ENCODE measurements at places on chromosomes 16 and 17.

- DNase-seq: no peak
Measured at GRCh38 chr17:73610331-73610911, 33.8 kb downstream of the SDK2 start.

DNA sequence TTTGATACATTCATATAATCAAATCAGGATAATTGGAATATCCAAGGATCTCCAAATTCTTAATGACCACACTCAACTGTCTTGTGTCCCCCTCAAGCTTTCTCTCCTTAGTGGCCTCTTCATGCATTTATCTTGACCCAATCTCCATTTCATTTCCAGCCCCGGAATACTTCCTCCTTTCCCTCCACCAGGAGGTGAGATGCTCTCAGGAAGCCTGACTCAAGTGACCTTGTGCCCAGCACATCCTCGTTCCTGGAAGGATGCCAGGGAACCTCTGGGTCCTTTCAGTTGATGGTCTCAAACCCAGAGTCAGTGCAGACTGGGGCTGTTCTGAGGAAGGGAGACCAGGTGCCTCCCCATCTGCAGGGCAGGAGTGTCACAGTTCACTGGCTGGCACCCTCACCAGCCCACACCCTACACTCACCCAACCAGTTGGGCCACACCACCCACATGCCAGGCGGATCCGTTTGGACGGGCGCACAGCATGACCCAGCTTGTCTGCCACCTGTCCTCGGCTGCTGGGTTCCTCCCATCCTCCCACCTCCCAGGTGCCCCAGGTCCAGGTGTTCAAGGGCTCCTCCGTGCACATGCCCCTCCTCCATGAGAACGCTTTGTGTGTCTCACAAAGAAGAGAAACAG is 14.0 kb upstream of the EMP2 start:
- DNase-seq: no peak

GRCh38 chr17:65564793-65565192 is 3.3 kb upstream of the AXIN2 start:
- no peak for DNase-seq

- DNase-seq: no peak
Measured at GRCh38 chr17:49190932-49191331, 19.4 kb downstream of the GNGT2 start.

DNA sequence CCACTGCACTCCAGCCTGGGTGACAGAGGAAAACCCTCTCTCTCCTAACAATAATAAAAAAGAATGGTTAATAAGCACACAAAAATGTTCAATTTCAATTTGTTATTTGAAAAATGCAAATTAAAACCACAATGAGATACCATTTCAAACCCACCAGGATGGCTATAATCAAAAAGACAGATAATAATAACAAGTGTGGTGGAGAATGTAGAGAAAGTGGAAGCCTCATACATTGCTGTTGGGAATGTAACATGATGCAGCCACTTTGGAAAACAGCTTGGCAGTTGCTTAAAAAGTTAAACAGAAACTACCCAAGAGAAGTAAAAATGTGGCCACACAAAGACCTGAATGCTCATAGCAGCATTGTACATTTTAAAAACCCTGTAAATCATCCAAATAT is 51.8 kb upstream of the MAP3K14 start:
- no peak for DNase-seq

DNA sequence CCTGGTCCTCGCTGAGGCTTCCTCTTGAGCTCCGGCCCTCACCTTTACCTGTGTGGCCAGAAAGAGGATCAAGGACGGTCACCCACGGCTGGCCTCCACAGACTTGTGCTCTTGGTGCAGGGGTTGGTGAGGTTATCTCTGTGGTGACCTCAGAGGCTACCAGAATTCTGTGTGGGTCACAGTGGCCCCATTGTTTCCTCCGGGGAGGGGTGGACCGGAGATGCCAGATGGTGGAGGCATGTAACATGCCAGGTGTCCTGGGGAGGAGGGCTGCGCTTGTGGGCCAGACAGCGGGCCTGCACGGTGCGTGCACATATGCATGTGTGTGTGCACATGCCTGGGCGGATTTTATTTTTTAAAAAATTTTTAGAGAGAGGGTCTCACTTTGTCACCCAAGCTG is 6.3 kb downstream of the SGCA start:
- no peak for DNase-seq

DNA sequence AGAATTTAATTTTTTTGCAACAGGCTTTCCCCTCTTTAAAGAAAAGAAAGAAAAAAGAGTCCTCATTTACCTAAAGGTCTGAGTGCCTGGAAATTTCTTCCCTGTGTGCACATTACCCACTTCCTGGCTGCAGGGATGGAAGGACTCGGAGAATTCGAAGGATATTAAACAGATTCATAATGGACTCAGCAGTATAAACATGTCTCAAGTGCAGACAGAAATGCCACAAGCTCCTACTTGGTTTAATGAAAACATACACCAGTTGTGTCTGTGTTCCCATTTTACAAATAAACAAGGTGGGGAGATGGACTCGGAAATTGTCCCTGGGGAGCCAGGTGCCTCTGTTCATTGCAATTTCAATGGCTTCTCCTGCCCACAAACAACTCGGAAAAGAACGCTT is 47.2 kb downstream of the MEOX1 start:
- DNase-seq: no peak

DNA sequence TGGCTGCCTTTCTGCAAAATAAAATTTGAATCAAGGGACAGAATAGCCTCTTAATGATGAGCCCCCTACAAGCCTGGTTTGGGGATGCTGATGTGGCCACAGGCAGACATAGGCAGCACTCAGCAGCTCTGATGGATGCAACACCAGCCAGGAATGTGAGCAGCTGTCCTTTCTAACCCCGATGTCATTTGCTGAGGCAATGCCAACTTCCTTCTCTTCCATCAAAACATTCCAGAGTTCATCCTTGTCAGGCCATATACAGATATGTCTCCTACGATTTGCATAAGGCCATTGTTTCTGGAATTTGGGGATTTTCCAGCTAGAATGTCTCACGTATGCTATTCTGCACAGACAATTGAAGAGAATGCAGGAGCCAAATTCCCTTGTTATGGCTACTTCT is 52.1 kb upstream of the MYOCD start:
- no peak for DNase-seq

DNA sequence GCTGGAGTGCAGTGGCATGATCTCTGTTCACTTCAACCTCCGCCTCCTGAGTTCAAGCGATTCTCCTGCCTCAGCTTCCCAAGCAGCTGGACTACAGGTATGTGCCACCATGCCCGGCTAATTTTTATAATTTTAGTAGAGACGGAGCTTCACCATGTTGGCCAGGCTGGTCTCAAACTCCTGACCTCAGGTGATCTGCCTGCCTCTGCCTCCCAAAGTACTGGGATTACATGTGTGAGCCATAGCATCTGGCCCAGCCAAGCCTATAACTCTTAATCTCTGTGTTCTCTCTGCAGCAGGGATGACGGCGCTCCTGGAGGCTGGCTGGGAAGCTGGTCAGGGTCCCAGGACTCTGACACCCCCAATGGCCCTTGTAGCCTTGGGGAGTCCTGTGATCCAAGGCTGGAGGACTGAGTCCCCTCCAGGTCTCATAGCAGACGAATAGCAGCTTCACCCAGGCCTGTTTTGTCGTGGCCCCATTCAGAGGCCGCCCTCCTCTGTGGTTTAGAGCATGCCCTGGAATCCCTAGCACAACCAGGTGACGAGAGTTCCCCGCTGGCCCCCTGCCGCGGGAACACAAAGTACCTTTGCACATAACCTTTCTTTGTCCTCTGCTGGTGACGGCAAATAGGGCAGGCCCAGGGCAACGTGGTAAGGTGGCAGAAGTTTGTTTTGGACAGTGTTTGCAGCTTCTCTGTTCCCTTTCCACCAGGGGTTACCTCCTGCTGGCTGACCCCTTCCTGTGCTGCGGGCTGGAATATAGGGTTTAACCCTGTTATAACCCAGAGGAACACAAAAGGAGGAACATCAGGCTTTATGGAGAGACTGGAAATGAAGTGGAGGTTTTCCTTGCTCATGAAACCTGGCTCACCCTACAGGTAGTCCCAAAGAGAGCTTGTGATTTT is 43.0 kb upstream of the TOB1 start:
- no peak for DNase-seq

- DNase-seq: no peak
Measured at GRCh38 chr17:50129353-50129727, 620 bp downstream of the SAMD14 start.

GRCh38 chr17:78529251-78529650 is 47.9 kb downstream of the DNAH17 start:
- DNase-seq: no peak

- no peak for DNase-seq
Measured at GRCh38 chr16:11805556-11805955, 8.5 kb upstream of the ZC3H7A start.

DNA sequence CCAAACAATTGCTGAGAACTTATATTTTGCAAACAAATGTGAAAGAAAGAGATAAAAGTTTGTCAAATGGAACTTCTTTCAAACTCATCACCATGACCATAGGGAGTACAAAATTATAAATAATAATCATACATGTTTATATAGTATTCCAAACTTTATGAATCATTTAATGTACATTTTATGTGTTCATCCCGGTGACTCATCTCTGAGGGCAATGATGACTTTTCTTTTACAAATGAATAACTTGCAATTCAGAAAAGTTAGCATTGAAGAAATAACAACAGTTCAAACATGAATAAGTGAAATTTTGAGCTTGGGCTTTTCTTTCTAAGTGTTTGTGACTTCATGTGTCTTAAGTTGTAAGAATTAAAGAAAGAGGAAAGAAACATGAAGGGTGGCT is 66.3 kb upstream of the CDH8 start:
- DNase-seq: no peak

- DNase-seq: no peak
Measured at GRCh38 chr17:80909635-80910034, 82.0 kb upstream of the CHMP6 start.

Data from stimulated activated CD8-positive, alpha-beta memory T cell treated with anti-CD3 and anti-CD28 coated beads, Interleukin-7, amount 100 ng/mL, for 1 hour (primary cell).